ENCODE measurements at places on chromosomes 3 and 15. TPM values are rescaled to one million over a fixed set of nuclear protein-coding genes. Genes with fewer than 3 reads are reported as not detected.

The GPR27 gene
- not detected for polyA plus RNA-seq

The KBTBD8 gene
- polyA plus RNA-seq = 21.0 TPM

The DNAH12 gene
- not detected for polyA plus RNA-seq

DNA sequence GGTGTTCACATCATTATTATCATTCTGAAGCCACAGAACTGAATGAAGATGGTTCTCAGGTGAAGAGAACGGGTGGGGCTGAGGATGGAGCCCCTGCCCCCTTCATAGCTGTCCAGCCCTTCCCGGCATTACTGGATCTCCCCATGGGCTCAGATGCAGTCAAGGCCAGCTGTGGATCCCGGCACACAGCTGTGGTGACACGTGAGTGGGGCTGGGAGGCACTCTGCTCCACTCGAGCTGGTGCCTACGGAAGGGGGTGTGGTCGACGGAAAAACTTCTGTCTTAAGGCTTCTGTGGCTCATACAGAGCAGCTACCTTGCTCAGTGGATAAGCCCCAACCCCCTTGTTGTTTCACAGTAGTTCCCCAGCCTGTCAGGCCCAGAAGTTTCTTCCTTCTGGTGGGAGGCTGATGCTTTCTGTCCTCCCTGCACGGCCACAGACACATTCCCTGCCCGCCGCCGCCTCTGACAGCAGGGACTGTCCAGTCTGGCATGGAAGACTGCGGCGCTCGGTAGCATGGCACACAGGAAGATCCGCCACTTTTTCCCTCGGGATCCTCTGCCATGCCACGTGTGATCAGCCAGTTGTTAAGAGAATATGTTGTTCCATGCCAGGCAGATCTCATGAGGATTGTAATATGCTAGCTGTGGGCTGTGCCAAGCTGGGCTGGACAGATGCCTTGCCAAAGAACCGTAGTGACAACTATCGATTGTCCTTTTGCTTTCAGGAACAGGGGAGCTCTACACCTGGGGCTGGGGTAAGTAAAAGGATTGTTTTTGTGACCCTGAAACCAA is 5.8 kb downstream of the RCCD1 start:
- H3K36me3 ChIP-seq = peaks cover 15% of the 10 kb centered on the region
- no peaks in the 10 kb centered on the region for H3K27me3 ChIP-seq
- no peak overlapping the region for H3K4me3 ChIP-seq
- no peak overlapping the region for H3K27ac ChIP-seq

DNA sequence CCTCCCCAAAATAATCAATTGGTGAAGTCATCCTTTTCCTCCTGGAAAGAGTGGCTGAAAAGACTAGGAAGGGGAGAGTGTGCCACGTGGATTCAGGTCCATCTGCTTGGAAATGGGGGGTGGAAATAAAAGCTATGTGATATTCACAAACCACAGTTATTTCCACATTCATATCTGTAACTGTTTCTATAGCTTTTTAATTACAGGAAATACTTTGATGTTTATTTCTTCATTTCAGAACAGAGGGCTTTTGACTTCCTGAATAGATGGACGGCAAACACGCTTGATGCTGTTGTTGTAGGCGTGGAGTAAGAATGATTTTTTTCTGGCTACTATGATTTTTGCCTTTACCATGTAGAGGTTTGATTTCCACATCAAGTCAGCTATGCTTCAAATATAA is 10.1 kb downstream of the AADACL2 start:
- H3K36me3 ChIP-seq = no peaks in the 10 kb centered on the region
- DNase-seq = no peak
- H3K27ac ChIP-seq = no peak overlapping the region
- H3K4me3 ChIP-seq = no peak overlapping the region
- H3K27me3 ChIP-seq = no peaks in the 10 kb centered on the region

GRCh38 chr3:15387735-15388134 is 39.6 kb downstream of the METTL6 start:
- H3K36me3 ChIP-seq = no peaks in the 10 kb centered on the region
- peak overlapping the region; percentile 7 for H3K4me3 ChIP-seq
- DNase-seq = no peak
- H3K27ac ChIP-seq = peak overlapping the region; percentile 90

Data from naive B cell (primary cell).